ENCODE measurements at places on chromosomes 2 and 18.

DNA sequence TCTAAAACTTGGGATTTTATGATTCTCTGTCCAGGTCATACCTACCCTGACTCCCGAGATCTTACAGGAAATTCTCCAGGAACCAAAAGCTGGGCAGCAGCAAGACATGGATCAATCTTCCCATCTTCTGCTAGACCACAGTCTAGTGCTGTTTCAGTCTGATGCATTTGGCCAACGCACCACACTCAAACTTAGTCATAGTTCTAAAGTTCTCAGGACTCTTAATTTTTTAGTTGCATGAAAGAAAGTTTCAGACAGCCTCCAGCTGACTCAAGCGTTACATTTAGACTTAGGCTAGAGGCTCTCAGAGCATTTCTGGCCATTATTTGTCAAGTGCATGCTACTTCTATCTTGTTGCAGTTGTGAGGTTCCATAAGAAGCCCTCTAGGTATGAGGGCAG is 230.1 kb upstream of the CCDC150 start:
- no peak for DNase-seq

- DNase-seq: no peak
Measured at GRCh38 chr2:208208335-208209085, 18.7 kb upstream of the C2orf80 start.

- DNase-seq: no peak
Measured at GRCh38 chr2:226308323-226308680, 491.3 kb downstream of the IRS1 start.

GRCh38 chr2:48413676-48414075 is 116.3 kb upstream of the STON1 start:
- no peak for DNase-seq

DNA sequence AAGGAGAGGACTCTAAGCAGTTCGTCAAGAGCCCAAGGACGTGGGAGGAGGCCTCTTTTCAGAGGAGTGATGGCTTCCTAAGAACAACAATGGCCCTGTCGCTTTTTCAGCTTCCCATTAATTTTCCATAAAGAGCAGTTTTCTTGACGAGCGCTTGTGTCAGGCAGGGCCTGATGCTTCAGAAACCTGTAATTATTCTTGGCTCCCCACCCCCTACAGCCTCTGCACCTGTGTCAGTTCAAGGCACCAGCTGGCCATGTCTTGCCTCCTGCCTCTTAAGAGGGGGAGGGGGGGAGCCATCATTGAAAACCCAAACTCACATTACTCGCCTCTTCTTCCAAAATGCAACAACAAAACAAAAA is 32.3 kb downstream of the KLF7 start:
- no peak for DNase-seq

DNA sequence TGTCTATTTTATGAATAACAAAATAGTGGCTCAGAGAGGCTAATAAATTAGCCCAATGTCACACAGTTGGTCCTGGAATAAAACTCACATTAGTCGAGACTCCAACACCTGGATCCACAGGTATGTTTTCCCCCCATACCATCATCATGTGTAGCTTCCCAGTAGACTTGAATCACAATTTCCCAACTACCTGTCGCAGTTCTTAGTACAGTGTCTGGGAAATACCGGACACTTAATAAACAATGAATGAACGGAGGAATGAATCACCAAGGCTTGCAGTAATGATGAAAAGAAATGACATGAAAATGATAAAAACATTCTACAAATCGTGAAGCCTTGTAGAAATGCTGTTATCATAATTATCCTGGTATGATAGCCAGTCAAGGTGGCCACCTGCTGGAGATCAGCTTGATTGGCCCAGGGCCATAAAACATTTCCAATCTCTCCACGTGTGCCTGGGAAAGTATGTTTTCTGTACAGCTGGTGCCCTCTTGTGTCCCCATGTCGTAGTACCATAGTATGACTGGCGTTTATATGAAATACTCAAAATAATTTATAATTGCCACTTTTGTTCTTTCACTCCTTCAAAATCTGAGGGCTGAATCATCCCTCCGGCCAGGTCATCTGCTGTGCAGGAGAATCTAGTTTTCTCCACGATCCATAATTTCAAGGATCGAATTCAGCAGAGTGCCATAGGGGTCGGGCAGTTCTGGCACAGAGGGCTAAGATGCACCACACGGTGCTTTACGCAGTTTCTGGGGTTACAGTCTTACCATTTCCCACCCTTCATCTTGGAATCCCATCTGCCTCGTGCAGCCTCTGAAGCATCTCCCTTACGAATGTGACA is 95.4 kb downstream of the LAMA1 start:
- no peak for DNase-seq

DNA sequence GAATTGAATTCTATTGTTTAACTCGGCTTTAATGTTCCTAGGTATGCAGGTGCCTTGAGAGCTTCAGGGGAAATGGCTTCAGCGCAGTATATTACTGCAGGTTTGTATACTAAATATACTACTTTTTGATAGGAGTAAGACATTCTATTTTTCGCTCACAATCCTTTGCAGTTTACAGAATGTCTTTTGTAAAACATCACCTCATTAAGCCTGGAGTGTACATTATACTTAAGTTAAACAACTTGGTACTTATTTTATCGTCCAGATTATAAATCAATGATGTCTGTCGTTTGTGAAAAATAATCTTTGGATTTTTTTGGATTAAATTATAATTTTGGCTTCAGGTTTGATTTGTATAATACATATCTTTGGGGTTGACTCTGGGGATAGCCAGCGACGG is 34.4 kb downstream of the USP14 start:
- DNase-seq: no peak

Data from central memory CD4-positive, alpha-beta T cell (primary cell).